ENCODE measurements at places on chromosomes 6 and 20. TPM values are rescaled to one million over a fixed set of nuclear protein-coding genes. Genes with fewer than 3 reads are reported as not detected.

DNA sequence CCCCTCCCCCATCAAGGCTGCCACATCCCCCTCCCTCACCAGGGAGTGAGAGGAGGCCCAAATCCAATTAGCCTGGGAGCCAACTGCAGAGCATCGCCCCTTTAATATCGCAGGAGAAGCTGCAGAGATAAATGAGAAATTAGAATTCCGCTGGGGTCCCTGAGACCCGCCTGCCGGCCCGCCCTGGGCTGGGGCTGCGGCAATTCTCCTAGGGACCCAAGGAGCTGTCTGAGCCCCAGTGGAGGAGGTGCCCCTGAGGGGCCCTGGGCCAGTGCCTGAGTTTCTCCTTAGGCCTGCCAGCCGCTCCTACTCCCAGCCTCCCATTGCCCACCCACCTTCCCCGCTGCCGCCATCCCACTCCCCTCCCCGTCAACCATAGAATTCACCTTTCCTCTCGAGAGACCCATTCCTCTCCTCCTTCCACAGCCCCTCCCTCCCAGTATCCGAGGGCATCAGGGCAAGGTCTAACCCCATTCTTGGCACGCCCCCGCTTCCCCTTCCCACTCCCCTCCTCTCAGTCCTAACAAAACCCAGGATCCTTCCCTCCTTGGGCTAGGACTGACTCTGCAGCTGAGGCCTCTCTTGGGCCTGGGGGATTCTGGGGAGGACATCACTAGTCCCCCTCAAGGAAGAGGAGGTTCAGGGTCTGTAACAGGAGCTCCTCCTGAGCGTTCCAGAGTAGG, 20.0 kb upstream of the CDH22 start:
- no peak for DNase-seq

Gene POM121L2
- total RNA-seq = not detected

Gene FAM184A
- total RNA-seq = 3.9 TPM

Gene NMBR
- total RNA-seq = not detected

GRCh38 chr20:41424011-41424410, 57.4 kb upstream of the EMILIN3 start:
- DNase-seq = no peak

GRCh38 chr20:16048876-16049275, 524.4 kb downstream of the KIF16B start:
- DNase-seq = no peak

All from sigmoid colon (tissue), 7 donors.